Activated CD8-positive, alpha-beta memory T cell treated with anti-CD3 and anti-CD28 coated beads, Interleukin-2, amount 10 ng/mL, durations not matched to agents 7 days and 5 days (primary cell): ENCODE measurements at places on chromosomes 12 and 14.
A peak's percentile ranks its signal among the peaks of the same experiment; 100 is the strongest.

GRCh38 chr12:93018610-93019009 lies 89.5 kb upstream of the EEA1 start:
- no peak for DNase-seq

DNA sequence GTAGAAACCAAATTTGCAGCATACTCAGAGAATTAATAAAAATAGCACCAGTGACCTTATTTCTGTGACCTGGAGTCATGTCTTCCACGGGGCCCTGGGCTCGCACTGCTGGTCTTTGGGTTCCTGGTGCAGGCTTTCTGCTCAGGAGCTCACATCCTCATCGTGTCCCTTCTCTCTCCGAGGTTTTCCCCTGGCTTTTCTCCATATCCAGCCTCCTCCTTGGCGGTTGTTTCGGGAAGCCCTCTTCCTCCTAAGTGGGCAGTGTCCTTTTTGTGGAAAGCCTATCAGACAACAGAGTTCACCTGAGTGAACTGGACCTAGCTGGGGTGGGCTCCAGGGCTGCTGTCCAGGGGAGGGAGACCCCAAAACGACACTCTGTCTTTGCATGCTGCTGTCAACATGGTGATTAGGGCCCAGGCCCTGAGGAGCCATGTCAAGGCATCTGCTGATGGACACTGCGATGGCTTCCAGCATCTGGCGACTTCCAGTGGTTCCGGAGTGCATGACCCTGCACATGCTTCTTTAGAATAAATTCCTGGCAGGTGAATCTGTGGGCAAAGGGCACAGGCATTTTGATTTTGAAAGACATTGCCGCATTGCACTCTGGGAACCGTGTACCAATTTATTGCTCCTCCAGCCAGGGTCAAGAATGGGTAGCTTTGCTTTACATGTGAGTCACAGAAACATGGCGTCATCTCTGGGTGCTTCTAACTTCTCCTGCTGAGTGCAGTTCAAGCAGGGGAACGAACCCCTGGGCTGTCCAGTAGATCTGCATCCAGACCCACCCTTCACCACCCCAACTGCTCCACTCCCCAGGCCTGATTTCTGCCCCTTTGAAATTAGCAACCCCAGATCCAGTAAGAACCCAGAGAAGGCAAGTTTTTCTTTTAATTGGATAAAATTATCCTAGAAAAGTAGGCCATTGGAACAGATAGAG lies 136.8 kb downstream of the ADGRD1 start:
- DNase-seq, result no peak

- DNase-seq, result no peak
Measured at GRCh38 chr12:54701940-54702592, 53.9 kb upstream of the DCD start.

DNA sequence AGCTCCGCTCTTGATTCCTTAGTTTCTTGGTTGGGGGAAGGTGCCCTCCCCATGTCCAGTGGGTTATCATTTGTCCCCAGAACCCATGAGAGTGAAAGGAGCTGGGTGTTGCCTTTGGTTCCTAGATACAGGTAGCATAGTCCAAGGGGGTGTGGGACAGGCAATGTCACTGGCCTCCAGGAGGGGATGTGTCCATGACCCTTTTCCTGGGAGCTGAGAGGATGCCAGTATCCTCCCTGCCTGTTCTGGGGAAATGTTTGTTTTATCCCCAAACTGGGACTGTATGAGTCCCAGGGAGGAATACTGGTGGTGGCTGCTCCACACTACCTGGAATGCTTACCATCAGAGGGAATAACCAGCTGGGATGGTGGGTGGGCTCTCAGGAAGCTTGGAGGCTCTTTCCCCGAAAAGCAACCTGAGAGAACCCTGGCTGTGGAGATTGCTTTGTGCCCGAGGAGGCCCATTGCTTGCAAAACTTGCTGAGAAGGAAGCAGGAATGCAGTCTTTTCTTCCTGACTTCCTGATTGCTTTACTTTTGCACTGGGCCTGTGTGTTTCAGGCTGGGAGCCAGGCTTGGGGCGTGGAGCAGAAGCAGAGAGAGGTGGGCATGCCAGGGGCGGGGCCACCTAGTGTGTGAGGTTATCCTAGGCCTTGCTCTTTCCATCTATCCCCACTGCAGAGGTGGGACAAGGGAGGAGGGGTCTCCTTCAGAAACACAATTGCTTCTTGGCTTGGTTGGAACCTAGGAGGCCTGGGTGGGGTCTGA lies 715 bp upstream of the SLC10A1 start:
- DNase-seq, result no peak

GRCh38 chr14:100540141-100540925 lies 46.9 kb downstream of the BEGAIN start:
- DNase-seq, result no peak

DNA sequence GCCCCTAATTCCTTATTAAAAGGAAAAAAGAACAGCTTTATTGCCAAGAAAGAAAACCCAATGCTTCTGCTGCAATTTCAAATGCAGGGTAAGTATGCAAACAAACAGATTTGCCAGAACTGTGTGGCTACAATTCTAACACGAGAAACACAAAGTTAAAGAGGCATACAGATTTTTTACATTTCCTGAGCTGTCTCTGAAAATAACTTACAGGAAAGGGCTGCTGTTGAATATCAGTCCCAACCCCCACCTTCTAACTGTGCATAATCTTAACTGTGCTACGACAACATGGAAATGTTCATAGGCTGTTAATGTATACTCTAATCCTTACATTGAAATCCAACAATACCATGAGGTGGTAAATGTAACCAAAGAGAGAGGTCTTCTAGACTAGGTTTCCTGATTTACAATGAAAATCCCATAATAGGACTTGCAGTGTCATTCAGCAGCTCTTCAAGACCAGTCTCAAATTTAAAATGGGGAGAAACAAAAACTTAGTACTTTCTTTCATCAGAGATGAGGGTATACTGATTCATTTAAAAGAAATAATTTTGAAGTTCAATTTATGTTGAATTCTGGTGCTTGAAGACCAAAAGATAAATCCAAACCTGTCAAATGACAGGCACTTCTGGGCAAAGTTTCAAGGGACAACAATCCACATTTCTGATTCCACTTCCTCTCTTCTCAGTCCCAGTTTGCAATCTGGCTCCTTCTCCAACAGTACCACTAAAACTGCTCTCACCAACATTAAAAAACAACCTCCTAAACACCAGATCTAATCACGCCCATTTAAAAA lies 14.4 kb downstream of the FGD6 start:
- DNase-seq, result no peak

DNA sequence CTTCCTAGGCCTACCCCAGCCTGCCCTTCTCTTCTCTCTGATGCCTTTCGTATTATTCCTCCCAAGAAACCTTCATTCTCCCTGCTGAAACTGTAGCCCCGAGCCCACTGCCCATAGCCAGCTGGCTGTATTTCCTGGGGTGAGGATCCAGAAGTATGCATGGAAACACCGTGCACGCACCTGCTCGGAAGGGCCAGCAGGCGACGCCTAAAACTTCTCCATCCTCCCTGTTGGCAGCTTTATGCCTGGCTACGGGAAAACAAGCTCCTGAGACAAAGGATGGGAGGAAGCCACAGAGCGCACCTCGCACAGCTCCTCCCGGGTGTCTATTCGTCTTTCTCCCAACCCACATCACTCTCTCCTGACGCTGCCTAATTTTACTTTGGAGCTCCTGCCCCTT lies 69.0 kb upstream of the CAPRIN2 start:
- no peak for DNase-seq

GRCh38 chr14:60760209-60760608 lies 25.6 kb downstream of the MNAT1 start:
- no peak for DNase-seq

- DNase-seq, result no peak
Measured at GRCh38 chr12:107448198-107448597, 237.4 kb upstream of the PWP1 start.

DNA sequence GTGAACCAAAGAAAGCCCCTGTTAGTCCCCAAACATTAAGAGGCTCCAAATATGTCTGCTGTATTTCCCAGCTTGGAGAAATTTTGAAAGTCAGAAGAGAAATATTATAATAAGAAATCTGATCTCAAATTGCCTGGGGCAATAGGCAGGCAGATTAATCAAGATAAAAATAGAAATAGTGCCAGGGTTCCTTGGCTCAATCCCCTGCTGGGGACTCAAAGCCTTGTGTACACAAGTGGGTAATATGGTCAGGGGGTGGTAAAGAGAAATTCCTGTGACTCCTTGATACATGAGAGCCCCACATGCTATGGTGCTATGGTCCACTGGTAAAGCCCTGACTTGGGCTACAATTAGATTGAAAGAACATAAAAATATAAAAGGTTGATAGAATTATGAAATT lies 41.3 kb upstream of the ARID2 start:
- DNase-seq, result no peak

GRCh38 chr14:21875791-21876190 lies 202.2 kb upstream of the OR4E1 start:
- DNase-seq, result no peak

- DNase-seq, result no peak
Measured at GRCh38 chr12:76890151-76891143, 11.6 kb upstream of the CSRP2 start.

- no peak for DNase-seq
Measured at GRCh38 chr14:69554500-69554899, 20.2 kb downstream of the CCDC177 start.

GRCh38 chr14:33062881-33063280 lies 124.2 kb downstream of the NPAS3 start:
- no peak for DNase-seq

DNA sequence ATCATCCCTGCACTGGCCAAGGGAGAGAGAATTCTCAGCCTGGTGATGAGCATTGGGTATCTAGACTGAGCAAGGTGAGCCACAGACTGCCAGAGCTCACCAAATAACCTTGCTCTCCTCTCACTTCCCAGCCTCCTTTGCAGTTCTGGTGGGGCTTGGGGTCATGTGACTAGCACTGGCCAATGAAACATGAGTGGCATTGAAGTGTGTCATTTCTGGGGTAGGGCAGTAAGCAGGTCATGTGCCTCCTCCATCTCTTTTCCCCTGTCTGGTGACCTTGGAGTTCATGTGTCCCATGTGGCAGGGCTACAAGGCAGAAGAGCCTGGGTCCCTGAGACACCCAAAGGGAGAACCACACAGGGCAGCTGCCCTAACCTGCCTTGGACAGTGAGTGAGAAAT lies 3.6 kb upstream of the KRT72 start:
- peak; percentile 29 for DNase-seq

GRCh38 chr12:44748950-44749468 lies 127.1 kb downstream of the NELL2 start:
- DNase-seq, result no peak

DNA sequence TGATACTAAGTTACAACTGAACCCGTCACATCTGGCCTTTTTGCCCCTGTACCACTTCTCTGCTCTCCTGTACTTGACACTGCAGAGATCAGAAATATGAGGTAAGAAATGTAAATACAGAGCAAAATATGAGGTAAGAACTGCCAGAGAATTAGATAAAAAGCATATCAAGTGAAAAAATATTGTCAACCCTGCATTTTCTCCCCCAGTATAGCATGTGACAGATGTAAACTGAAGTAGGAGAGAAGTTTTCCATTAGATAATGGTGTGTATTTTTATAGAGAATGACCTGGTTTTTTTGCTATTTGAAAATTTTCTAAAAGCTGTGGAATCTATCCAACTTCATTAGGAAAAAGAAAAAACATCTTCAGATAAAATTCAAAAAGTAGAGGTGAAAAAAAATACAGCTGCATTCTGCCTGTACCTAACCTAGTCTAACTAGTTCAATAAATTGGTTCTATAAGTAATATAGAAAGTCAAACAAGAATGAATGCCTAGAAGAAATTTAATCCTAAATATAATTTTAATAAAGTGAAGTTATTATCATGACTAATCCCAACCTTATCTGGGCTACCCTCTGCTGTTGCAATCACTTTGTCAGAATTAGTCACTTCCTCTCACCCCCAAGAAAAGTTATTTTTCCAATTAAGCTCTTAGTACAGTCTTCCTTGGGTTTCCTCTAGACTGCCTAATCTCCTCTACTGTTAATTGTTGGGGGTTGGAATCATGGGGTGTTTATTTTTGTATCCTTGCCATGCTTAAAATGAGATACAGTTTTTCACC lies 210.0 kb downstream of the RASSF9 start:
- no peak for DNase-seq

- DNase-seq, result no peak
Measured at GRCh38 chr14:57739516-57739915, 126.4 kb downstream of the SLC35F4 start.

GRCh38 chr12:112112409-112113133 lies 4.0 kb upstream of the NAA25 start:
- DNase-seq, result no peak

DNA sequence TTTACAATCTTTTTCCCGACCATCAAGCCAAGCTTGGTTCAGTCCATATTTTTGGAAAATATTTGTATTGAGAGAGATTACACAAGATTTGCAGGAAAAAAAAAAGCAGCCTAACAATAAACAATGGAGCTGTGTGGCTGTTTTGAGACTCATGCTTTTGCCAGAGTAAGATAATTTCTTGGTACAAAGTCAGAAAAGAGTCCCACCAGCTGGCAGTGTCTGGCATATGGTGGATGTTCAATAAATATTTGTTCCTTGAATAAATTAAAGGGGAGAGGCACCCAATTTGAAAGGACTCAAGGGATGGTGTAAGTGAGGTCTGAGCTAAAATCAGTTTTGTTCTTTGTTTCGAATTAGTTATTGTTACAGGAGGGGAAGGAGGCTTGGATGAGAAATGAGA lies 78.1 kb upstream of the RPH3A start:
- DNase-seq, result no peak

DNA sequence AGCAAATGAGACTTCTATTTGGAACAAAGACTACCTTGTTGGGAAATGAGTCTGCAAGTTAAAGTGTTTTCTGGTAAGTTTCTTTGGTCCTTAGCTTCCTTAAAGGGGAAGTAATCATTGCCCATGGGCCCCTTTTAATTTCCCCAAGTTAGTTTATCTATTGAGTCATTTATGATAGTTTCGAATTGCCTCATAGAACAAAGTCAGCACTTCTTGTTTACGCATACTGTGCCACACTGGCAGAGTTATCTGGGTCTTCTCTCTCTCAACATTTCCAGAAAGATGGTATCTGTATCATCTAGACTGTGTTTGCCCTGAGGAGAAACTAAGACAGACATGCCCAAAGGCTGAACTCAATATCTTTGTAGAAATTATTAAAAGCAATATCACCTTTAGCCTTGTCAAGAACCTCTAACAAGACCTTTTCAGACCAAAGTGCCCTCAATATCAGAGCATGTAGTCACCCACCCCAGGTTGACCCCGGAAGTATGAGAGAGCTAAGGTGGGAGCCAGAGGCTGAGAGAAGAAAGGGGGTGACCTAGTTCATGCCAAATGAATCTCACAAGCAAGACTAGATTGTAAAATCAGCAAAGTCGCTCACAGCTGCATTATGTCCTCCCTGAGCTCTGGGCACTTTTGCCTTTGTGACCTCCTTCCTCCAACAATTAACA lies 40.0 kb downstream of the GPR65 start:
- no peak for DNase-seq

DNA sequence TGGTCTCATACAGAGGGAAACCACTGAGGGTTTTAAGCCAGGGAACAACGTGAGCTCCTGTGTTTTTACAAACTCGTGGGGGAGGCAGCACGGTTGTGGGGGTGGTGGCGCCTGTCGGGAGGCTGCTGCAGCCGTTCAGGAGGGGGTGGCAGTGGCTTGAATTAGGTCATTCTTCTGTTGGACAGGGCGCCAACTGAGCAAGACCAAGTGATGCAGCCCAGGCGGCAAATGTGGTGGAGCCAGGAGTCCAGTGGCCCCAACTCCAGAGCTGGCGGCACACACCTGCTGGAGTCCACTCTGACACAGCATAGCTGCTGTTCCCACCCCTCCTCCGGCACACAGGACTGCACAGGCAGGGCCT lies 27.8 kb downstream of the FBRSL1 start:
- no peak for DNase-seq

- no peak for DNase-seq
Measured at GRCh38 chr12:48201516-48201915, 1.6 kb downstream of the OR10AD1 start.

- DNase-seq, result no peak
Measured at GRCh38 chr14:74942608-74943007, 12.8 kb downstream of the PGF start.
